ENCODE measurements at places on chromosomes 6 and 20.
A peak's percentile ranks its signal among the peaks of the same experiment; 100 is the strongest.

- DNase-seq = no peak
Measured at GRCh38 chr20:43755851-43756250, 29.0 kb upstream of the GTSF1L start.

DNA sequence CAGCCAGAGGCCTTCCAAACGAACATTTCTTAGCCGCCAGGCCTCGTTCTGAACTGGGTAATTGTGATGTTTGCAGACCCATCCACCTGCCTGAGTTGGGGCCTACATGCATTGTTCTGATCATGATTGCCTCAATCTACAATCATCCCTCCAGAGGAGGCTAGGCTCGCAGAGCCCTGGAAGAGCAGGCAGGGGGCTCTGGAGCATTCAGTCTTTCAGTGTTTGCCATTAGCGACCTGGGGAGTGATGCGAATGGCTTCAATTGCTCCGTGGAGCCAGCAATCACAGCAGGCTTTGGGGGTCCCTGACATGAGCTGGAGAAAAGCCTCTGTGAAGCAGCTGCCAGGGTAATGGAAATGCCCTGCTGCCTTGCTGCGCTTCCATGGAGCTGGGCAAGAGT, 22.0 kb downstream of the SNAP25 start:
- no peak for DNase-seq

- no peak for DNase-seq
Measured at GRCh38 chr6:131733376-131734016, 22.7 kb upstream of the CTAGE9 start.

DNA sequence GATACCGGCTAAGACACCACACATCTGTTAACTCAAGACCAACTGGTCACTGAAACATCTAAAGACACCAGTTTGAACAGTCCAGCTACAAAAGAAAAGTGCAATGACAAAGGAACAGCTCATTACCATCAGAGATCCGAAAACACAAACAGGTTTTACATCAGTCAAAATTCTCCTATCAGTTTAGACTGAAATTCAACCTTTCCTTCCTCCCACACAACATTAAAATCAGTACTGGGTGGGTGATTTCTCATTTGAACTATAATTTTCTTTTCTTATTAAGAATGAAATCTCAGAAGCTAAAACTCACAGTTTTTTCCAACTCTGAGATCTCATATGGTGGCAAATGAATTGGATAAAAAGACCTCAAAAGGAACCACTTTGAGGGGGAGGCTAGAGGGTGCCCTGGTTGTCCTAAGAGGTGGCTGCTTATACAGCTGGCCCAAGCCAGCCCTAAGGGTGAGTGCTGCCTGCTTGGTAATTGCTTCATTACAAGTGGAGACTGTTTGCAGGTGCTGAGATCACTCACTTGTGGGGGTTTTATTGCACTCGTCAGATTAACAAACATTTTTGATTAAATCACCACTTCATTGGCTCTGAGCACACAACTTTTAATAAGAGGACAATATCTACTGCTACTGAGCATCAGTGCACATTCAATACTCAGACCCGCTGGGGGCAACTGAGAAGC, 4.3 kb downstream of the CCDC167 start:
- no peak for DNase-seq

- DNase-seq = no peak
Measured at GRCh38 chr20:34124469-34125249, 12.6 kb upstream of the EIF2S2 start.

- no peak for DNase-seq
Measured at GRCh38 chr6:109224994-109225393, 129.7 kb downstream of the CEP57L1 start.

- DNase-seq = peak; percentile 54
Measured at GRCh38 chr20:1423625-1424106, 30.8 kb upstream of the FKBP1A start.

GRCh38 chr6:112984899-112985298, 637.8 kb downstream of the RFPL4B start:
- no peak for DNase-seq

GRCh38 chr6:87027021-87027420, 67.9 kb downstream of the CGA start:
- no peak for DNase-seq

Data from neuronal stem cell (in vitro differentiated cells).